ENCODE measurements at places on chromosomes 2 and 18.

GRCh38 chr2:198165289-198165688 is 360.9 kb downstream of the PLCL1 start:
- DNase-seq = no peak

GRCh38 chr18:70333757-70334156 is 44.9 kb downstream of the SOCS6 start:
- no peak for DNase-seq

GRCh38 chr2:122326471-122326870 is 571.0 kb downstream of the TSN start:
- no peak for DNase-seq

DNA sequence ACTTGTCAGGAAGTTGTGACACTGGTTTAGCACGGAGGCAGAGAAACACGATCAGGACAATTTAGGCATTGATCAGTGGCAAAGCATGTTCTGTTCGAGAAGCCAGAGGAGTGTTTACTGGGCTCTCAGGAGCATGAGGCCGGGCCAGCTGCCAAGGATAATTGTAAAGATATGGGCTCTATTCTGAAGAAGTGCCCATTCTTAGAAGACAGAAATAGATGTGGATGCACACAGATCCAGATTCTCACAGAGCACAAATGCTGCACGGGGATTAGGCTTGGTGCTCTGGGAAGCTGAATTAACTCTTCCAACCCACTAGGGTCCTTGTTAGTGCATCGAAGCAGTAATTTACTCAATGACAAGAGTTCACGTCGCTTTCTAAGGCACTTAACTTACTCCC is 16.2 kb downstream of the AFF3 start:
- DNase-seq = no peak

- DNase-seq = no peak
Observed at GRCh38 chr2:173990245-173990644, 25.1 kb upstream of the SP3 start.

DNA sequence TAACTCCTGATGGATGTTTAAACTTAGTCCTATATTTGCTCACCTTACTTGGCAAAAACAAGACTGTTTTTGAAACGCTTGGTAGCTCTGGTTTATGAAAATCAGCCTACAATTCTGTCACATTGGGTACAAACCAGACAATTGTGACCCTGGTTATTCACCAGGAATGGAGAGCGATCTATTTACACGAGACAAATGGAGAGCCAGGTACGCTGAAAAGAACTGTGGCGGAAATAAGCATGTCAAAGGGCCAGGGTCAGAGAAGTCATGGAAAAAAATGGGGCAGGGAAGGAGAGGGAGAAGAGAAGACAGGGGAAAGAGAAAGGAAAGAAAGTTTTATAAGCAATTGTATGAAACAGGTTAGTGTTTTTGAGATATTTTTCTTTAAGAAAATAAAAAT is 119.5 kb upstream of the ZFP36L2 start:
- no peak for DNase-seq

- DNase-seq = no peak
Observed at GRCh38 chr2:30765876-30766470, 41.3 kb downstream of the CAPN13 start.

GRCh38 chr2:184743096-184743495 is 144.8 kb downstream of the ZNF804A start:
- DNase-seq = no peak

GRCh38 chr2:119071476-119071875 is 87.1 kb downstream of the C1QL2 start:
- DNase-seq = no peak

DNA sequence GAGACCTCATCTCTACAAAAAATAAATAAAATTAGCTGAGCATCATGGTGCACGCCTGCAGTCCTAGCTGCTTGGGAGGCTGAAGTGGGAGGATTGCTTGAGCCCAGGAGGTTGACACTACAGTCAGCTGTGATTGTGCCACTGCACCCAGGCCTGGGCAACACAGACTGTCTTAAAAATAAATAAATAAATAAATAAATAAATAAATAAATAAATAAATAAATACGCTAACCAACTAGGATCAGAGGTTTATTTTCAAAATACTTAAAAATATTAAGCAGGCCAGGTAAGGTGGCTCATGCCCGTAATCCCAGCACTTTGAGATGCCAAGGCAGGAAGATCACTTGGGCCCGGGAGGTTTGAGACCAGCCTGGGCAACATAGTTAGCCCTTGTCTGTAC is 63.6 kb downstream of the KCNG3 start:
- DNase-seq = no peak

DNA sequence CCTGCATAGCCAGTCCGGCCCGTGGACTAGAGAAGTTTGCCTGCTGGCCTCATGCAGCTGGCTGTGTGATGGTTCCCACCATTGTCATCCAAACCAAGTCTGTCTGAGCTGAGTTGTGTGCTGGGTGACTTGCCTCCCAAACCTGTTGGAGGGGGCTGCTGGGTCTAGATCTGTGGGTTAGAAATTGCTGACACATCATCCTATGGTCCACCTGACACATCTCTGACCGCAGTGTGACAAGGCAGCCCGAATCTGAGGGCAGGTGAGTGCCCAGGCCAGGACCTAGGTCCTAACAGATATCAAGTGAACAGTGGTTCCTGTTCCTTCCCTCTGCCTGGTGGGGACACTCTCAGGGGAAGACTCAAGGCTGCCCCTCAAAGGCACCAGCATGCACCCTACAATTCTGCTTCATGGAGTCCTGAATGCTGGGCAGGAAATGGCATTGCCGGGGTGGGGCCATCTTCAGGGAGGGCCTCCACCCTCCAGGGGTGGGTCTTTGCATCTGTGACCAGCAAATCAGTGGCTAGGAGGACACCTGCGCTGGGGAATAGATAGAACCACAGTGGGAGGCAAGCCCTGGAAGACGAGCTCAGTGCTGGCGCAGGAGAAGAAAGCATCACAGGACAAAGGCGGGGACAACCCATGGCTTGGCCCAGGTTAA is 117.9 kb upstream of the ID2 start:
- no peak for DNase-seq

GRCh38 chr2:150234787-150235446 is 252.6 kb downstream of the RND3 start:
- DNase-seq = no peak

DNA sequence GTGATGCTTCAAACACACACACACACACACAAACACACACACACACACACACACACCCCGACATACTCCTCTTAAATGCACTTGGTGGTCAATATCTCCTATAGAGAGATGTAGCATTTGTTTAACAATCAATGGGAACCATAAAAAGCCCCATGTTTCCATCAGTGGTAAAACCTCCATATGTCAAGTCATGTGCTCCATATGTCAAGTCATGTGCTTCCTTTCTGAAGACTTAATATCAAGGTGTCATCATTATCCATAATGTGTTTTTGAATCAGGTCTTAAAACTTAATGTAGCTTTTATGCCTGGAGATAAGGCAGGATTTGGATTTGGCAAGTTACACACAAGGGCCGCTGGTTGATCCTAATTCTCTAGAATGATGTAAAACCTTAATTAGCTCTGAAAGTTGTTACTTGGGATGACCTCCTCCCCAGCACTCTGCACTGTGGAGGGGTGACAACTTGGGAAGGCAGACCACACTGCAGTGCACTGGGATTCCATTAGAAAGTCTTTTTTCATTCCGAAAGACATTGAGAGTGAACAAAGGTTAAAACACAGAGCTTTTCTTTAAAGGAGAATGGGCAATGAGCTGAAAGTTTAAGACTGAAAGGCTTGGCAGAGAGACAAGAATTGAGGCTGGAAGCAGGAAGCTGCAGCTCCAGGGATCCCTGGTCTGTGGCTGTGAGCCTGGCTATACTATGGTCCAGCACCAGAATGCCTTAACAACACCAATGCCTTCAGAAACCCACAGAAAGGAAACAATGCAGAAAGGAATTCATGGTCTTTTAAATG is 26.4 kb downstream of the ALK start:
- no peak for DNase-seq

DNA sequence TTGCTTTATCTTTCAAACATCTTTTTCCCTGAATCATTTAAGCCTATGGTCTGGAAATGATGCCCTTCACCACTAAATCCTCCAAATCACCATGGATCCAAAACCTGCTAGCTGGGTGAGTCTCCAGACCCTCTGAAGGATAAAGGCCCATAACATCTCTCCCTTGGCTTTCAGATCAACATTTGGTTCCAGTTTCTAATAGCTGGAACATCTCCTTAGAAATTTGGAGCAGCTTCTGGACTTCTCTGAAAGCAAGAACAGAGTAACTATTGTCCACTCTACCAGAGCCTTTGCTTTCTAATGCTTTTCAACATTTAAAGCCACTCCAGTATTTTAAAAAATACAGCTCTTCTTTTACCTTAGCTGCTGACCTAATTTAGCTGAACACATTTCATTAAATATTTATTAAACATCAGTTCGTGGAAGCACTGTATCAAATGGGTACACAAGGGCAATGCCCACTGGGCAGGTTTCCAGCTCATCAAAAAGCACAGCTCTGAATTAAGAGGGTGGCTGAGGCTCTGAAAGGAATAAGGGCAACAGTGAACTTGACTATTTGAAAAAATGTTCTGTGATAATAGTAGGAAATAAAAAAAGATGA is 75.3 kb downstream of the GALNT3 start:
- DNase-seq = no peak

- DNase-seq = no peak
Observed at GRCh38 chr2:185279999-185280398, 458.6 kb upstream of the FSIP2 start.

DNA sequence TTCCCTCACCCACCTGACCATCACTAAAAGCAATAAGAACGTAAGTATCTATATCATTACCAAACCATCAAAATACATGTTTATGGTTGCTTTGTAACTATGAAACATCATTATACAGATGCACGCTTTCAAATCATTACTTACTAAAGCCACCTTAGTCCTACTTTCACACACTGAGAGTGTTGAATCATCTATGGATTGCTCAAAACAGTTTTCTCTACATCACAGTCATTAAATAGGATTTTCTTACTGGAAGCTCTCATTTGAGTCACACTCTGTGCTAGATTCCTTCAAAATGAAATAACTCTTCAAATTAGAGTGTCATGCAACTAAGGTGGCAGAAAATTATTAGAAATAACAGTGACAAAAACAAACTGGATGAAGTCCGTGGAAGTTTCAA is 878.4 kb downstream of the CPS1 start:
- DNase-seq = no peak

- no peak for DNase-seq
Observed at GRCh38 chr2:119253114-119253702, 29.6 kb downstream of the STEAP3 start.

GRCh38 chr18:70132999-70133398 is 72.5 kb downstream of the RTTN start:
- DNase-seq = no peak

DNA sequence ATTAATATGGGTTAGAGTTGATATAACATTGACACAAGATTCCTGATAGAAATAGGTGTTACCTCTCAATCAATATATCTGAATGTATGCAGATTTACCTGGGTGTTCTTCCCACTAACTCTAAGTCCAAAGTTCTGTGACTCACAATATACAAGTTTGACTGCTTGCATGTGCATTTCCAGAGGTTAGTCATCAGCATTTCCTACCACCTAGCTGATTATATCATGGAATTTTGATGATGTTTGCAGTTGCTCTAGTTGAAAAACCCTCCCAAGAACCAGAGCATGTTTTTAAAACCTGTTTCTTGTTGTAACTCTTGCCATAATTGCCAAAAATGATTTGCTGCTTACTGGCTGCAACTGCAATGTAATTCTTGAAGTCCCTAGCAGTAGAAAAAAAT is 15.0 kb upstream of the DSG1 start:
- DNase-seq = no peak

DNA sequence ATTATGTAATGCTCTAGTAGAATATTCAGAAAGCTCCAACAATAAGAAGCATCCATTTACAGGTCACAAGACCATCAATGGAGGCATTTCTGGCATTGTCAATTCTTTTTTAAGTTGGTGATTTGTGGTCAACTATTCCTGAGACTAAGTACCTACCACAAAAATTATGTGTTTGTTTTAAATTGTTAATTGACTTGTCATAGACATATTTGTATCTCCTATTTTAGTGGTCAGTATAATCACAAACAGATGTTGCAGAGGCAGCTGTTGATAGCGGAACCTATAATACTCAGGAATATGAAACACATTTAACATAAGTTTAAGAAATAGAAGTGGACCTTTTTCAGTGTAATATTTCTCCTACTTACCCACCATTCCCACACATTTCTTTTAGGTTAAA is 430.1 kb downstream of the CCDC85A start:
- DNase-seq = no peak

- DNase-seq = no peak
Observed at GRCh38 chr18:44799382-44799906, 118.8 kb downstream of the SETBP1 start.

DNA sequence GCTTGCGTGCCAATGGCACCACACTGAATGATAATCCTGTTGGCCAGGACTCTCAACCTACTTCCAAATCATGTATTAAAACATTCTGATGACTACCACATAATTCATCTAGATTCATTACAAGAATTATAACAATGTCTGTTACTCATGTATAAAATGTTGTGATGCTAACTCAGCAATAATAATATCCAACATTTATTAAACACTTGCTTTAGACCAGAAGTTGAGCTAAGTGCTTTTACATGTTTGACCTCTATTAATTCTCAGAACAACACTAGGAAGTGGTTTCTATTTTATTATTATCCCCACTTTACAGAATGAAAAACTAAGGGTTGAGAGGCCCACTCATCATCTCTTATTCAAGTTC is 178.4 kb downstream of the LNPK start:
- no peak for DNase-seq

GRCh38 chr18:21571772-21572171 is 28.7 kb downstream of the ESCO1 start:
- DNase-seq = no peak

GRCh38 chr2:238684362-238685326 is 163.2 kb upstream of the TWIST2 start:
- no peak for DNase-seq

DNA sequence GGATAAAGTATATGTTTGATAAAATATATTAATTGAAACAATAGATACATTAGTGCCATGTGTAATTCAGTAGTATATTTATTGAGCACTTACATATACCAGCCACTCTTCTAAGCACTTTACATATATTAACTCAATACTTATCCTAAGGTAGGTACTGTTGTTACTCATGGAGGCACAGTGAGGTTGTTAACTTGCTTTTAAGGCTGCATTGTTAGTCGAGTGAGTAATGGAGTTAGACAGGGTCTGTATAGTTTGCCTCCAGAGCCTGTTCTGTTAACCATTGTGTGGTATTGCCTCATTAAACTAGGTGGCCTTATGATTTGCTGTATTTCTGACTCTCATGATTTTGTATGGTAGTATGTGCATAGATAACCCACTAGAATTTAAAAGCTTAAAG is 44.2 kb downstream of the LCLAT1 start:
- no peak for DNase-seq

- DNase-seq = no peak
Observed at GRCh38 chr18:34292594-34292993, 67.9 kb upstream of the NOL4 start.
